Stimulated activated CD4-positive, alpha-beta T cell treated with anti-CD3 and anti-CD28 coated beads, Interleukin-1b, Interleukin-23, amount 100 ng/mL, for 1 hour (primary cell): ENCODE measurements at places on chromosomes 12 and 14.

DNA sequence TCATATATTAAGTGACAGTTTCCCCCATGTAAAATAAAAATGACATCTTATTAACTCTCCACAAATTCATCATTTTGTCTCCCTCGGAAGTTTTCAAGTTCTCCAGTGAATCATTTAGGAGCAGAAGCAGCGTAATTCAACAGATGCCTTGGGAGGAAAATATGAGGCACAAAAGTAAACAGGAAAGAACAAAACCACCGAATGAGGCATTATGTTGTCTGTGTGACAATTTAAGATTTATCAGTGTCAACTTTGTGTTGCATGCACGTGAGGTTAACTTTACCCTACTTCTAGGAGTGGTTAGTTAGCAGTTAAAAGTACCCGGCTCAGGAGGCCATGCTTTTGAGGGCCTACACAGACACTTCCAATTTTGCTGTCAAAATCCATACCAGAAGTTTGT, 258.6 kb downstream of the IPO8 start:
- DNase-seq, result no peak

GRCh38 chr12:67509666-67510386, 138.7 kb upstream of the DYRK2 start:
- no peak for DNase-seq

GRCh38 chr14:22460461-22461195, 128.4 kb downstream of the DAD1 start:
- DNase-seq, result no peak

GRCh38 chr12:108689314-108690190, 41.8 kb downstream of the CORO1C start:
- no peak for DNase-seq

DNA sequence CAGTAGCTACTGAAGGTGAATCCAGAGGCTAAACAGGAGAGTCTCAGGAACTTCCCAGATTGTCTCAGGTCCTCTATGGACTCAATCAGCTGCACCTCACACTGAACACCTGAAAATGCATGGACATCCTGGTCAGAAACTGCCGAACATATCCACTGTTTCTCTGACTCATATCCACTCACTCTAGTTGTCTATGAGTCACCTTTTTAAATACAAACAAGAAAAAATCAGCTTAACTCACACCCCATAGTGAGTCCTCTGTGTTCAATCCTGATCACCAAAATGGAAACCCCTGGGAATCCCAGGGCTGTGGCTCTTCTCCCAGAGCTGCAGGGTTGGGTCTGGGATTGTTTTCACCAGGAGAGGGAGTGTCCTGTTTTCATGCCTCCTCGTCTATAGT, 556.7 kb downstream of the TMEM121 start:
- DNase-seq, result no peak

GRCh38 chr12:65121049-65121955, at the start of gene WIF1:
WIF1 (minus strand) TSS chr12:65121305; CDS start chr12:65121191, 114 bp downstream.
- no peak for DNase-seq

DNA sequence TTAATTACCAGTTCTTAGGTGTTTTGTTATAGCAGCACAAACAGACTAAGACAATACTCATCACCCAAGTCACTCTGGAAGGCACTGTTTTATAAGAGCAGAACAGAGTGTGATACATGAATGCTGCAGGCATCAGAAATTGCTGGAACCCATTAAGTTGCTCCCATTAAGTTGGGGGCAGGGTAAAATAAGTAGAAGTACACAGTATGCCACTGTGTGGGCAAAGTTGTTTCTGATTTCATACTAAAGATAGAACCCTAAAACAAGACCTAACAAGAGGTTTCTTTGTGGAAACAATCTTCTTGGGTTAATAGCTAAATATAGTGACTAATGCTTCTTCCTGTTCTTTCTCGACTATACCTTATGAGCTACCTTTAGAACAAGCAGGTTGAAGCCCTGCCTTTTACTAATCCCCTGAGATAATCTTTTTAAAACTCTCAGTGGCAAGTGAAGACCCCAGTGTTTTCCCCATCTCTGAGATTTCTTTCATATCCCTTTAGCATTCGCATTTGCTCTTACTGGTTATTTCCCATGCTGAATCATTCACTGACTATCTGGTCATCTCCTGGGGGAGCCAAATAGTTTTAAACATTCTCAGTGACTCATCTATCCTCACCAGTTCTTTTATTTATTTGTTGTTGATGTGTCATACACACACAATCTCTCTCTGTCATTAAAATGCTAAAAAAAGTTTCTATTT, 52.3 kb downstream of the SOCS2 start:
- DNase-seq, result no peak

- no peak for DNase-seq
Measured at GRCh38 chr12:59977779-59978178, 381.9 kb downstream of the SLC16A7 start.

- DNase-seq, result no peak
Measured at GRCh38 chr12:122345042-122345441, 77.4 kb downstream of the CLIP1 start.

DNA sequence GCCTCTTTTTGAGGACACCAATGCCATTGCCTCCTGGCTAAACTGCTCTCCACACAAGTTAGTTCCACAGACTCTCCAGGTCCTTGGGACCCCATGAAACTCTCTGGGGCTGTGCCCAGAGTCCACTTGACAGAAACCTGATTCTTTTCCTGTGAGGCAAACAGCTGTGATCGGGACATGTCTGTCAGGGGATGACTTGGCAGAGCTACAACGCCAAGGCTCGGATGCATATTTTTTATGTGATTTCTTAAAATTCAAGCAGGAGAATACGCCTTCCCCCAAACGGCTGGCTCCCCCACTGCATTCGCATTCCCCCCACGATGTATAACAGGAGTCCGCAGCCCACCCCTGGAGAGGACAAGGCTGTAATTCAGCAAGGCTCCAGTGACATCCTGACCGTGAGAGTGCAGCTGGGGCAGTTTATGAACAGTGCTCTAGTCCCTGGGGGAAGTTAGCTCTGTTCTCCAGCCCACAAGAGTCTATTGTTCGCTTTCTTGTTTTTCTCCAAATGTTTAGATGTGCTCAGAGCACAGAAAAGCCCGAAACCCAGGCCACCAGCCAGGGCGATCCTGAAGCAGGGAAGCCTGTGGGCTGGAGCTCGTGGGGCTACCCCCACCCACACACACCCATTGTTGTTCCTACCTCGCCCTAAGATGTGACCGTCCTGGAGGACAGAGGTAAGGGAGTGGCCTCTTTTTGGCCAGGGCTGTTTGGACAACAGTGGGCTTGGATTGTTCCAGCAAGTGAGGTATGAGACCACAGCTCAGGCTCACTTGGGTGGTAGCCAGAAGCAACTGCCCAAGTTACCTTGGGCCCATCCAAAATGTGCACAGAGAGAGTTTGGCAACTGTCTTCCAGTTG, 159.5 kb downstream of the ZFP36L1 start:
- DNase-seq, result no peak

DNA sequence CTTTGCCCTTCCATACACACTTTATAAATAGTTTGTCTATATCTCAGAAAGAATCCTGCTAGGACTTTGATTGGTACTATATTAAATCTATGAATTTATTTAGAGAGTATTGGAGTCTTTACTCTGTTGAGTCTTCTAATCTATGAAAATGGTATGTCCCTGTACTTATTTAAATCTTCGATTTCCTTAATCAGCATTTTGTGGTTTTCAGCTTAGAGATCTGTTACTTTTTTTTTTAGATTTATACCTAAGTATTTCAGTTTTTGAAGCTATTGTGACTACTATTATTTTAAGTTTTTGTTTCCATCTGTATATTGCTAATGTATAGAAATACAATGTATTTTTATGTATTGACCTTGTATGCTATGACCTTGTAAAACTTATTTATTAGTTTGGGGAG, 13.4 kb upstream of the IFI27L2 start:
- DNase-seq, result no peak

- no peak for DNase-seq
Measured at GRCh38 chr12:109493090-109493489, 15.7 kb downstream of the UBE3B start.

DNA sequence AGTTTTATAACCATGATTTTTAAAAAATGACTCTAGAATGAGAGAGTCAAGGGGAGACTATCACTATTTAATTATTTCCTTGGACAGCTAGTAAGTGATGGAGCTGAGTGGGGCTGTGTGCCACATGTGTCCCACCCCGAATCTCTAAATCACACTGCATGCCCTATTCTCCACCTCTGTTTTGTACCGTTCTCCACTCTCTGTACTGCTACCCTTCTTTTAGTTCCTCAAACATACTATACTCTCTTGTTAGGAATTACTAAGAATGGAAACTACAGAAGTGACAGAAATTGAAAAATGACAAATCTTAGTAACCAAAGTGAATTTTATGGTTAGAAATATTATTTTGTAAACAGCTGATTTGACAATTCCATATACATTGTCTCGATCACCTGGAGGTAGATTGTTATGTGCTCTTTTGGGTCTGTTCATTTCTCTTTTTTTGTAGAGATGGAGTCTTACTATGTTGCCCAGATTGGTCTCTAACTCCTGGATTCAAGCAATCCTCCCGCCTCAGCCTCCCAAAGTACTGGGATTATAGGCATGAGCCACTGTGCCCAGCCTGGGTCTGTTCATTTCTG, 35.9 kb downstream of the SLC11A2 start:
- no peak for DNase-seq

DNA sequence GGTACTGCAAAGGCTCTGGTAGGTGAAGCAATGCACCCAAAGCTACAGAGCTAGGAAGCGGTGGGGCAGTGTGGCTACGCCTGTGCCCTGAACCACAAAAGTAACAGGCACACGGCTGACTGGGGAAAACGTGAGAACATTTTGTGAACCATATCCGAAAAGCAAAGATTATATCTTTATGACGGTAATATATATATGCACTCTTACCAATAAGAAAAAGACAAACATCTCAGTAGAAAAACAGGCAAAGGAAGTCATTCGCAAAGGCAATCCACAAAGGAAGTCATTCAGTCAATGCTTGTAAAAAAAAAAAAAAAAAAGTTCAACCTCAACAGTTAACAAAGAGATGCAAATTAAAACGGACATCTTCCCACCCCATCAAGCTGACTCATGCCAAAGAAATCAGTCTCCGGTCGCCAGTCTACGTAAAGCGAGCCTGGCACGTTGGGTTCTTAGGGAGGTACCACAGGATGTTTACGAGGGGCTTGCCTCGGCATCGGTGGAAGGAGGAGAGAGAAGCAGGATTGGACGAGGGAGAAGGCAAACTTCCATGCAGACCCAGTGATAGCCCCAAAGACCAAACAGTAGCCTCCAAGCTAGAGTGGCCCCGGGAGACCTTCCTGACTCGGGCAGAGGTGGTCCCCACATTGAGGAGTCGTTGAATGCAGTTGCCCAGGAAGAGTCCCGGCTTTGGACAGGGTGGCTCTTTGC, 39.4 kb upstream of the PPP2R5C start:
- peak; percentile 56 for DNase-seq

DNA sequence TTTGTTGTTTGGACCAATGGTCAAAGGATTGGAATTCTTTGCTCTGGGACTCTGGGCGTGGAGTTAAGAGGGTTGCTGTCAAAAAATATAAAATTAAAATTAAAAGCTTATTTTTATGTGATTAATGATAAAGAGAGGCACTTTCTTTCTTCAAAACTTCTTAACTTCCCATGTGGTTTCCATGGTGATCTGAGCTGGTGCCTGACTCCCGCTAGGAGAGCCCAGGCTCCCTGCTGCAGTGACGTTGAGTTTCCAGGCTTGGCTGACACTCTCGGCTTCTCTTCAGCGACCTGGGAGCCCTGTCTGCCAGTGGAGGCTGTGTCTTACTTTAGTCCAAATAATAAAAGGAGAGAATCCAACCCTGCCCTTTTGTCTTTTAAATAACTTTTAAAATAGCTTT, 84.4 kb downstream of the GALC start:
- DNase-seq, result no peak

- DNase-seq, result no peak
Measured at GRCh38 chr12:22518060-22518719, 26.2 kb downstream of the C2CD5 start.

- no peak for DNase-seq
Measured at GRCh38 chr12:22082190-22082701, 36.2 kb downstream of the CMAS start.

- DNase-seq, result no peak
Measured at GRCh38 chr14:53380052-53380866, 227.1 kb upstream of the DDHD1 start.

DNA sequence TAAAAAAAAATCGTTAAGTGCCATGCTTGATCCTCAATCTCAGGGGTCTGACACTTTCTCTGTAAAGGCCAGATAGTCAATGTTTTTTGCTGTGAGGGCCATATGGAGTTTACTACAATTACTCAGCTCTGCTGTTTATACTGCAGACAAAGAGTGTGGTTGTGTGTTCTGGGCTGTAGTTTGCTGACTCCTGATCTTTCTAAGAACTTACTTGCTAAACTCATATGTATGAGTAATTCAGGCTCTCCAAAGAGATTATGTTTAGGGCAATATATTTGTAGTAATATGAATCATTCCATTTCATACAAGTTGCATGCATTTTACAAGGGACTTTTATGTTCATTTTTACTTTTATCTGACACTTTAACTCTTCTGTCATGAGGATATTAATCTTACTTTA, 188.2 kb downstream of the TMTC2 start:
- DNase-seq, result no peak

- DNase-seq, result no peak
Measured at GRCh38 chr14:55047301-55048053, 4.0 kb upstream of the MAPK1IP1L start.

DNA sequence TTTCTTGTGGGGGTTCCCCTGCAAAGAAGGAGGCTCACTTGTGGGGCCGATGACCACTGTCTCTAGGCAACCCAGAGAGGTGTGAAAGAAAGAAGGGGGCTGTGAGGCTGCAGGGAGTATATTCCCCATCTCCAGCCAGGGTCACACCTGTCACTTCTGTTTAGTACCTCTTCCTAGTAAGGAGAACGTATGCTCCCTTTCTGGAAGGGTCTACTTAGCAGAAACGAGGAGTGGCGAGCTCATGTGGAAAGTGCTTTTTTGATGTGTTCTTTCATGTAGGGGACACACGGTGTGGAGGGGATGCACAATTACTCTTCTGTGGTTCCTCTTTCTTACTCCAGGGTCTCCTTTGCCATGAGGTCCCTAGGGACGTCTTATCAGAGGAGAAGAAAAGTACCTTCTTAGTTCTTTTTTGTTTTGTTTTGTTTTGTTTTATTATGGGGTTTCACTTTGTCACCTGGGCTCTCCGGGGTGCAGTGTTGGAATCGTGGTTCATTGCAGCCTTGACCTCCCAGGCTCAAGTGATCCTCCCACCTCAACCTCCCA, 58.3 kb downstream of the PRKCH start:
- DNase-seq, result no peak

DNA sequence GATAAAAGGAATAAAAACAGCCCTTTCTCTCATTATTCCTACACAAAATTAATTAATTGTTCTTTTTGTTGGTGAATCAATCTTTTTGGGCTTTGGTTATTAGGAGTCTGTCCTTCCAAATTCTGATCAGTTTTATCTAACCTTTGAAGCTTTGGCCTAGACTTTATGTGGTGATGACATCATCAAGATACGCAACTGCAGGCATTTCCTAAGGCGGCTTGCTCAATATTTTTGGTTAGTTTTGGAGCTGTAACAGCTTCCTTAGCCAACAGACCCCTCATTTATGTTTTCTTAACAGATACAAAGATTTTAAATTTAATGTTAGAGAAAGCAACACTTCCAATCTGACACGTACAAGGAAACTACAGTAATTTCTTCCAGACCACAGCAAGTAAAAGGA, 87.8 kb upstream of the PDE3A start:
- DNase-seq, result no peak

GRCh38 chr14:59306775-59307174, 118.3 kb downstream of the DAAM1 start:
- DNase-seq, result no peak
